ENCODE measurements at places on chromosomes 3 and 15.

DNA sequence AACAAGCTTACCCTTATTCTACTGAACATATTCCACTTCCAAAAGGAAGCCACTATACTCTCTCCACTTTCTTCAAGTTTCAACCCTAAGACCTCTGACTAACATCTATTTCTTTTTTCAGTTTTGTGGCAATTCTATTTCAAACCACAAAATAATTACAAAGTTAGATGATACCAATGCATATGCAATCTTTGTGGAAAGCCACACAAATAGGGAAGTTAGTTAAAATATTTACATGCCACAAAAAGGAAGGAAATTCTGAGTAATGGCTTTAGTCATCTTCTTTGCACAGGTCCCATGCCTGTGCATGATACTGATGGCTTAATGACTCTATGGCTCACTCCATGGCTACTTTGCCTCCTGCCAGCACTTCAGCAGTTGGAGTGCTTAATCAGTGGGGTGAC, 57.0 kb upstream of the MCTP2 start:
- DNase-seq = no peak

DNA sequence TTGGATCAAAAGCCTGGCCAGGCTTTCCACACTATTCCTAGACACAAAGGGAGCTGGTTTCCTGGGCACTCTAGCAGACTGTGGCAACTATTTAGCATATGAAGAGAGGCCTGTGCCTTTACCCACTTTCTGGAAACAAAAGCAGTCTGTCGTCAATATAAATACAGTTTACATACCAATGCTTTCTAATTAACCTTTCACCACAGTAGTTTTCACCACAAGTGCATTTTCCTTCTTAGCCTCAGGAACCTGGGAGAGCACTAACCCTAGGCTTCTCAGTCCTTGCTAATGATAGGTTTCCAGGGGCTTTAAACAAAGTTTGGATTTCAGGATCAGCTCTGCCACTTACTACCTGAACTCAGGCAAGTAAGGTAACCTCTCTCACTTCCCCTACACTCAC, 499.1 kb downstream of the MAGI1 start:
- DNase-seq = no peak

DNA sequence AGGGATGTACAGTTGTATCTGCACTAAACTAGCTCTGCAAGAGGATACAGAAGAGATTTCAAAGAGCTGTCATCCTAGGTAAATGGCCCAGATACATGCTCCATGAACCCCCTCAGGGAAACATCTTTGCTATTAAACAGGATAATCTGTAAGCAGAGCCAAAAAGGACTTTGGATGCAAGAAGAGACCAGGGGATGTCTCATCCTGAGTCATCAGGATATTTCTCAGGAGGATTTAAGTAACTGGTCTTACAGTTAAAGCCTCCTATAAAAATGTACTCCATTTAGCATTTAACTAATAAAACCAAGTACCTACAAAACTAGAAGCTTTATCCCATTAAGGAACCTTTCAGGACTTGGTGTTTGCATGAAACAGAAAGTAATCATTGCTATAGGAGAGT, 48.2 kb upstream of the PHLDB2 start:
- DNase-seq = no peak

- DNase-seq = no peak
Observed at GRCh38 chr3:22117751-22118346, 366.8 kb upstream of the ZNF385D start.

GRCh38 chr3:194080913-194081800, 54.8 kb upstream of the HES1 start:
- no peak for DNase-seq

All from stimulated activated CD4-positive, alpha-beta T cell treated with anti-CD3 and anti-CD28 coated beads, TNF-alpha, amount 100 ng/mL, for 1 hour (primary cell).